Hypothalamus (tissue), 51 donors: ENCODE measurements at places on chromosomes 7 and 10.

GRCh38 chr10:129589546-129589945 is 122.5 kb downstream of the MGMT start:
- DNase-seq = no peak

DNA sequence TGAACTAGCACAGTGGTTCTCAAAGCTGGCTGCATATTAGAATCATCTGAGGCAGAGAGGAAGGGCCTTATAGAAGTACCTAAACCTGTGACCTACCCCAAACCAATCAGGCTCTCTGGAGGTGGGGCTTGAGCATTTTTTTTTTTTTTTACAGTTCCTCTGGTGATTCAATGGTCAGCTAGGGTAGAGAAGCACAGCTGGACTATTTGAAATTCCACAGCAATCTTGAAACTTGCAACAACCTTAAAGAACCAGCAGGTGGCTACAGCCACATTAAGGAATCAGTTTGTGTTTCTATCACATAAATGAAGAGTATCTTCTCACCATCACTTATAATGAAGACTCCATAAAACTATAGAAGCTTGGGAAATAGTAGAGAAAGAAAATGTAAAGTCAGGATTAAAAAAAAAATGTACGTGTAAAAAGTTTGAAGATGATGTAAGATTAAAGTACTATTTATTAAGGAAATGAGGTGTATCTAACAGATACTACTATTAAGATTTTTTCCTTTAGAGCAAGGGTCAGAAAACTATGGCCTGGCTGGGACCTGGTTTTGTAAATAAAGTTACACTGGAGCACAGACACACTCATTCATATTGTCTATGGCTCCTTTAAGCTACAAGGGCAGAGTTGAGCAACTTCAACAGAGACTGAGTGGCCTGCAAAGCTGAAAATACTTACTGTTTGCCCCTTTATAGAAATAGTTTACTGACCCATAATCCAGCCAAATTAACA is 3.8 kb downstream of the RTKN2 start:
- DNase-seq = no peak

- DNase-seq = no peak
Observed at GRCh38 chr10:25405871-25406270, 231.1 kb downstream of the GPR158 start.

DNA sequence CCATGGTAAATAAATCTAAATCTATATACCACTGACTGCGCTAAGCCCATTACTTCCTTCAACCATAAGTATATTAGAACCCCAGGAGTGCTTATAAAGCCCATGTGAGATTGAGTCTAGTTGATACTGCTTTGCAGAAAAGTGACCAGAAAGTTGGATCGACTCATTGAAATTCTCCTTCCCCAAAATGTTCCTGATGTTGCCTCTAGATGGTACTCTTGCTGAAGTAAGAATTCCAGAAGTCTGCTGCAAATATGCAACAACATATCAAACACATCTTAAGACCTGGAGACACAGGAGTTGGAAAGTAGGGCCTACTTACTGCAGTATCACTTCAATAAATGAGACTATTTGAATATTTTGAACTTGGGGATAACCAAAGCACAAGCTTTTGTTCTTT is 550.8 kb downstream of the IPMK start:
- DNase-seq = no peak

DNA sequence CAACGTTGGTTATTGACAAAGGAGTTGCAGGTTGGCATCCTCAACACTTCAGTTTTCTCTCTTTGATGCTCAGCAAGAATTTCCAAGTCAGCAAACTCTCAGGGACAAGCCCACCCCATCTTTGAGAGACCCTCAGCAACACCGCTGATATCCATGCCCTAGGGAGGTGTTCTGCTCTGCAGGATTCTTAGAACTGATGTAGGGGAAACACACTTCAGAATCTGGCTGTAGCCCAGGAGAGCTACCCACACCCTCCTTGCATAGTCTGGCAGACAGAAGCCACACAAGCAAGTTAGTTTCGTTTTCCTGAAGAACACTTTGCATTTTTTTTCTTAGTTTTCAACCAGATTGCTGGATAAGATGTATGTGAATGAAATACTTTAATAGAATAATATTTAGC is 822 bp downstream of the SAMD9L start:
- DNase-seq = no peak

DNA sequence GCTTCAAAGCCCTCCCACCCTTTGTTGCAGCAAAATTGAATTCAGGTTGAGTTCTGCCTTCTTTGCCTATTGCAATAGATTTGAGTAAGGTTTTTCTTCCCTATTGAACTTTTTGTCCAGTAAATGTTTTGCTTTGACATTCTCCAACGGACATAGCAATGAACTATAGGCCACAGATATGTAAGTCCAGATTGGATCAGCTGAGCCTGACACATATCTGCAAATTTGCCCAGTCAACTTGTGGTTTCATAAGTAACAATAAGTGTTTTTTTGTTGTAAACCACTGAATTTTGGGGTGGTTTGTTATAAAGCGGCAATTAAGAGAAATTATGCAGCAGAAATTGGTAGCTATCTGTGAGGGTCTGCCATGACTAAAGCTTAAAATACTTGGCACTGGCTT is 332.1 kb upstream of the SORCS1 start:
- DNase-seq = no peak

DNA sequence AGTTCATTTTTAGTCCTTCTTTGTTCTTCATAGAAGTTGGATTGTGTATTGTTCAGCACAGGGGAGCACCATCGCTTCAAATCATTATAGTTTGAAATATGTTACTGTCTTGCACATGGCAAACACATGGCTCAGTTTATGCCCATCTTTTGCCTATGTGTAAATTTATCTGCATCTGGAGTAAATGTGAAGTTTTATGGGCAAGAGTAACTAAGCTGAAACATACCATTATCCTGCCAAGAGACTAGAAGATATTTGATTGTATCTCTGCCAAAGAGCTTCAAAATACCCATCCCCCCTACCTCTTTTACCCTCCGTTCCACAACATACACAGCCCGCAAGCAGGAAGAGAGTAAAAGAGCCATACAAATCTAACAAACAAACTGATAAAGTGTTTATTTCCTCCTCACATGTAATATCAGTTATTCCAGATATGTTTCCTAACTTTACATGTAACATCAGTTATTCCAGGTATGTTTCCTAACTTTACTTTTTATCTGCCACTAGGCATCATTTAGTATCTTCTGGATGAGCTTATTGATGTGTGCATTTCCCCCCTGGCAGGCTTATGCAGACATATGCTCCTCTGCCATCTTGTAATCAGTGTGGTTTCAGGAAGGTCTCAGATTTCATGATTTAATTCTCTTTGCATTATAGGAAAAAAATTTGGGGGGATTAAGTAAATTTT is 127.7 kb downstream of the SRI start:
- no peak for DNase-seq

DNA sequence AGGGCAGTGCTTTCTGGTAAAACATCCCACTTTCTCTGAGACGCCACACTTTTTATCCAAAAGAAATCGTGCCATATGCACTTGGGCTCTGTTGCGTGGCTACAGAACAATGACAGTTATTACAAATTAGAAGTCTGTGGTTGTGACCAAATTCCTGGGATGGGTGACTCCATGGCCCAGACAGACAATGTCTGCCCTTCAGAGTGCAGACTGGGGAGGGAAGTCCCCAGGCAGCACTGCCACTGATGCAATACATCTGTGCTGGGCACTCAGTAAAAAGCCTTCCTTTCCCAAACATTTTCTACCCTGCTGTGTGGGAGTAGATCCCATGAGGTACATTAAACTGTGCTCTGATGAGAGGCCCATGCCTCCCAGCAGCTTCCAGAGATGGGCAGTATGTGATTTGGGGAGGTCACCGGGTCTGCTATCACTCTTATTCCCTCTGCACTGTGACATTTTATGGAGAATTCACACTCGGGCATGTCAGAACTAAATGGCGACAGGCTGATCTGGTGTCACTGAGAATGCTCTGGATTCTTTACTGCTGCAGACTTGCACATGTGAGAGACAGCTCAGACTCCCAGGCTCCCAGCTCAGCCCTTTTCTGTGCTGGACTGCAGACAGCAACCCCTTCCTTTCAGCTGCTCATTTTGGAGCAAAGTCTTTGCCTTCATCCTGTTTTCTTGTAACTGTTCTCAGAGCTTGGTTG is 243.5 kb upstream of the ZNF32 start:
- no peak for DNase-seq

- no peak for DNase-seq
Observed at GRCh38 chr10:74079028-74079935, 71.3 kb downstream of the AP3M1 start.

DNA sequence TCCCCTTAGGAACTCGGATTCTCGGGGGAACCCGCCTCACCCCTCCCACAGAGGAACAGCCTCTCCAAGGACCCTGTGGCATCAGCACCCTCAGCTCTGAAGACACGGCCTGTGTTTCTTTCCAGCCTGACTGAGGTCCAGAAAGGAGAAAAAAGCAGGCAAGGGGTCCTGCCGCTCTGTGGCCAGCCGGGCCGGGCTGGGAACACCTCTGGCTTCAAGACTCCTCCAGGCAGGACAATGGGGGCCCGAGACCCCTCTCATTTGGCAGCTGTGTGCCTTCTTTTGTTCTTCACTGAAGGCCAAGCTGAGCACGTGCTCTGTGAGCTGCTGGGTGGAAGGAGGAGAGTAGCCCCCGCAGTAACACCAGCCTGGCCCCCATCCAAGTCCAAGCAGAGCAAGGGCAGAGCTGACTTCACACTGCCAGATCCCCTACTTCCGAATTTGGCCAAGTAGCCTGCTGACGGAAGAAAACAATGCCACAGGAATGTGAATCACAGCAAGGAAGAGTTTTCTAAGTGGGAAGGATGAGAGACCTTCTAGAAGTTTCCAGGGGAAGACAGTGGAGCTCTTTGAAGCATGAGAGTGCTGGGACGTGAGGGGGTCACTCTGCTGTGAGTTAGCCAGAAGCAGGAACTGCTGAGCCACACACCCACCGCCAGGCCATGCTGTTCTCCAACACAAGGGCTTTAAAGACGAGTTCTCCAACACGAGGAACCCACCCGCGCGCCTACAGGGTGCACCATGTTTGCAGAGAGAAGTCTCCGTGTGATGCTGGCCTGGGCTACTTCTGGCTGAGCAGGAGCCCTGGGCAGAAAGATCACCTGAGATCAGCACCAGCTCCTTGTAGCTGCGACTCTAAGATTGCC is 3.1 kb downstream of the CNPY1 start:
- DNase-seq = no peak

DNA sequence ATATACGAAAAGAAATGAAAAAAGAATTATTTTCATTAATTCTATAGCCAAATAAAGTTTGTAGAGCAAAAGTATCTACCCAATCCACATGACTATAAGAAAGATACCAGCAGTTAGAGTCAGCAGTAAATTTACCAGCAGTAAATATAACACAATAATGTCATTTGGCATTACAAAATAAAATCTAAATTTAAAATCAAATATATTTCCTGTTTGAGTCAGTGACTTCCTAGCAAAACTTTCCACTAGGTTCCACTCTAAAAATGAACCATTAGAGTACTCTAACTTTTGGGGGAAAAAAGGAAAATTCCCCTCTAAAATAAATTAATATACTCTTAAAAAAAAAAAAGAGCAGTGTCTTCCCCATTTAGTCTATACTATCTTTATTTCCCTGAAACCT is 144.8 kb downstream of the CPEB3 start:
- DNase-seq = no peak

- DNase-seq = no peak
Observed at GRCh38 chr7:112692333-112692732, 97.9 kb downstream of the TMEM168 start.

GRCh38 chr10:12181065-12181775 is 14.5 kb downstream of the NUDT5 start:
- no peak for DNase-seq

- no peak for DNase-seq
Observed at GRCh38 chr10:127458016-127458810, 90.9 kb upstream of the NPS start.

GRCh38 chr7:24595671-24596418 is 22.6 kb downstream of the PALS2 start:
- no peak for DNase-seq

DNA sequence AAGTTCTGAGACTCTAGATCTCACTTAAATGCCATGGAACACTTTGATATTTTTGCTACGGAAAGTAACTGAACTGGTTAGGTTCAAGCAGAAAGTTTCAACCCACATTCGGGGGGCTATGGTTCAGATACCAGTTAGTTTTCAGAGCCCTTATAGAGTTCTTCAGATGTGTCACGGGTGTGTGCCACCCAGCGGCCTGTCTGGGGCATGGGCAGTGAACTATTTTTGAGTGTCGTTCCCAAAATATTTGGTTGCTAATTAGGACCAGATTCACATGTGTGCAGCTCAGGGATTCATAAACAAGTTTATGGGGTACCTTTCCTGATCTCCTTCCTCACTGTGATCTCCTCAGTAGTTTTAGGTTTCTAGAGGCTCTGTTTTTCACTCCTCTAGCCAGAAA is 271.9 kb downstream of the C7orf25 start:
- no peak for DNase-seq

- no peak for DNase-seq
Observed at GRCh38 chr10:32350811-32351350, 3.9 kb upstream of the EPC1 start.

- DNase-seq = no peak
Observed at GRCh38 chr7:143890558-143890957, 11.4 kb downstream of the TCAF1 start.

- DNase-seq = no peak
Observed at GRCh38 chr10:114767101-114767985, 54.2 kb upstream of the FHIP2A start.

DNA sequence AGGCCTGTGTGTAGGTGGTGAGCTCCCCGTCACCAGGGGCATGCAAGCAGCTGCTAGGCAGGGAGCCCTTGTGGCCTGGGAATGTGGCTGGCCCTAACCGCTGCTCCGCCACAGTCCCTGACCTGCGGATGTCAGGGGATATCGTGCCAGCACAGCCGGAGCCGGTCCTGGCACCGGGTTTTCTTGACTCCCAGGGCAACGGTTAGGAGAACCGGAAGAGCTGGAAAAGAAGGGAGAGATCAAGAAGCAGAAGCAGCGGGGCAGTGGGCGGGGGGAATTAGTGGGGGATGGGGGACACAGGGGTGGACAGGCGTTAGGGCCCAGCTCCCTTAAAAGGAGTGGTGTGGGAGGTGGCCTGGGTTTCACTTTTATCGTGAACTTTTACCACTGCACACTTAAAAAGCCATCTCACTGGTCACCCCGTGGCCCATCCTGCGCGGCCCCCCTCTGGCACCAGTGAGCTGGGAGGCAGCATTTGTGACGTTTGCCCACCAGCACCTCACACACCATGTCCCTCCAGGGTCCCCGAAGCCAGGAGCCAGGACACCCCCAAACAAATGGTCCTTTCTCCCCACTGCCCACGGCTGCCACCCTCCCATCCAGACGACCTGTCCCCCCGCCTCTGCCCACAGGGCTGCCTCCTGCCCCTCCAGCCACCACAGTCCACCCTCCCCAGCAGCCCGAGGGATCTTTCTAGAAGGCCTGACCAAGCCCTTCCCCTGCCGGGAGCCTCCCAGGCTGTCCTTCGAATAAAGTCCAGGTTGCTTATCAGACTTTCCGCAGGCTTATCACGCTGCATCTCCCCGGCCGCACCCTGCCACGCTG is 1.8 kb upstream of the MICALL2 start:
- no peak for DNase-seq

- DNase-seq = no peak
Observed at GRCh38 chr7:121157885-121158590, 169.5 kb downstream of the CPED1 start.
